Activated T-cell treated with anti-CD3 and anti-CD28 coated beads, Interleukin-2, amount 50 U/mL, for 72 hours (primary cell): ENCODE measurements at places on chromosomes 7 and 10.

DNA sequence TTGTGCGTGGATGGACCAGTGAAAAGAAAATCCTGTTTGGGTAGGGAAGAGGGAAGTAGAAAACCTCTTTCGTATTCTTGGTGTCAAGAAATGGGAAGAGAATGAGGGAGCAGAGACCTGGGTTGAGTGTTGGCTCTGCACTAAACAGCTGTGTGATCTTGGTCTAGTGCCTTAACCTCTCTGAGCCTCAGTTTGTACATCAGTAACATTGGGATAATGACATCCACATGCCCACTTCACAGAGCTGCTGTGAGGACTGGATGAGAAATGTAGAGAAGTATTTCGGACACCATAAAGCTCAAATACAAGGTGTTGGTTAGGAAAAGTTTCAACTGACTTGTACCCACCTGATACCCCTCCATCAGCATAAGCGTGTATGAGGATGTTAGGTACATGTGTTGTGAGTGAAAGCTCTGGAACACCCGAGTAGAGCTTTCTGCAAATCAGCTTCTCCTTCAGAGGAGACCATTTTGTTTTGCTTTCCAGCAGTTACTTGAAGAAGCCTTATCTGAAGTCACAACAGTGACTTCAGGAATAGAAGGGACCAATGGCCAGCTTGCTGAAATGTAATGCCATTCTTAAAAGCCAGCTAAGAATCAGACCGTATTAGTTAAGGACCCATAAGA is 11.2 kb downstream of the TRIM56 start:
- no peak for DNase-seq

- DNase-seq: no peak
These were observed 23.8 kb downstream of the DIP2C start for GRCh38 chr10:665579-666091.

- no peak for DNase-seq
These were observed 523 bp downstream of the ANKRD30A start for GRCh38 chr10:37125921-37126320.

DNA sequence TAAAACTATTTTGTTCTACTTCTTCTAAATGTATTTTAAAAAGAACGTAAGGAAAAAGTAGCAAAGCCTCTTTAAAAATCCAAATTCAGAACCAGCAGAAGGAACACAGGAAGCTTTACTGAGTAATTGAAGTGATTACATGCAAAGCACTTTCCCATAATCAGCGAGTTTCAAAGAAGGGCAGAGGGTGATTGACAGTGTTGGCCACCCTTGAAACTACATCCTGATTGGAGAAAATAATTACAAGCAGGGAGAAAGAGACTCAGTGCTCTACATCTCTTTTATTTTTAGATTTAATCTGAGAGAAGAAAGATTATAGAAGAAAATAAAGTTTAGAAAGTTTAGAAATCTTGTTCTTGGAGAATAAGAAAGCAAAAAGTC is 20.3 kb upstream of the HGF start:
- DNase-seq: no peak

DNA sequence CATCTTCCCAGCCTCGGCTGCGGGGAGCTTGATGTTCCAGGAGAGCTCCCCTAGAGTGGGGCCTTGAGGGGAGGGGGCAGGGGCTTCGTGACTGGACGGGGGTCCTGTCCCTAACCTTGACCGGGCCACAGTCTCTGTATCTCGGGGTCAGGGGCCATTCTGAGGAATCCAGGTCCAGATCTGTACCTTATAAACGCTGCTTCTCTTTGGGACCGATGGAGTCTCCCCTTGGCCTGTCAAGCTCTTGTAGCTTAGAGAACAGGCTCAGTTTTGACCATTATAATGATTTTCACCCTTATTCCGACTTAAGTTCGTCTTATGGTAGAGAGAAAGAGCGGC is 831 bp downstream of the ZKSCAN5 start:
- no peak for DNase-seq
